Neural crest cell (in vitro differentiated cells): ENCODE measurements at places on chromosomes 1 and 21. TPM values are rescaled to one million over a fixed set of nuclear protein-coding genes. Genes with fewer than 3 reads are reported as not detected.
A peak's percentile ranks its signal among the peaks of the same experiment; 100 is the strongest.

DNA sequence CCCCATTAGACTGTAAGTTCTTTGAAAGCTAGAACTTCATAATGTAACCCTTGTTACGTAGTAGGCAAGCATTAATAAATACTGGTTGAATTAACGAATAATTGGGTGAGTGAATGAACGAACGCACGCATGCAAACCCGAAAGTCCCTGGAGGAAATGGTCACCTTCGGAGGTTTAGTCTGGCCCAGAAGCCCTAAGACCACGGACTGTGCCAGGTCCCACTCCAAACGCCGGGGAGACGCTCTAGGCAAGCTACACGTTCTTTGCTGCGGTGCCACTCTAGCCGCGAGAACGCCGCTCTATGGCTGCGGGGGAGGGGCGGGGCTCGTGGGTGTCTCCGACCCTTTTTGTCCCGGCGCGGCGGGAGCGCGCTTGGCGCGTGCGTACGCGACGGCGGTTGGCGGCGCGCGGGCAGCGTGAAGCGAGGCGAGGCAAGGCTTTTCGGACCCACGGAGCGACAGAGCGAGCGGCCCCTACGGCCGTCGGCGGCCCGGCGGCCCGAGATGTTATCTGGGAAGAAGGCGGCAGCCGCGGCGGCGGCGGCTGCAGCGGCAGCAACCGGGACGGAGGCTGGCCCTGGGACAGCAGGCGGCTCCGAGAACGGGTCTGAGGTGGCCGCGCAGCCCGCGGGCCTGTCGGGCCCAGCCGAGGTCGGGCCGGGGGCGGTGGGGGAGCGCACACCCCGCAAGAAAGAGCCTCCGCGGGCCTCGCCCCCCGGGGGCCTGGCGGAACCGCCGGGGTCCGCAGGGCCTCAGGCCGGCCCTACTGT is at the start of gene KDM1A:
TSS of gene KDM1A (plus strand) at position 375 of the 769 bp plus-strand sequence. CDS start at position 504, 129 bp downstream.
- peak; percentile 95 for DNase-seq

- DNase-seq: peak; percentile 48
These were observed 9.3 kb upstream of the SRARP start for GRCh38 chr1:15994590-15995351.

- no peak for DNase-seq
These were observed 123.9 kb upstream of the DUSP10 start for GRCh38 chr1:221865808-221866207.

DNA sequence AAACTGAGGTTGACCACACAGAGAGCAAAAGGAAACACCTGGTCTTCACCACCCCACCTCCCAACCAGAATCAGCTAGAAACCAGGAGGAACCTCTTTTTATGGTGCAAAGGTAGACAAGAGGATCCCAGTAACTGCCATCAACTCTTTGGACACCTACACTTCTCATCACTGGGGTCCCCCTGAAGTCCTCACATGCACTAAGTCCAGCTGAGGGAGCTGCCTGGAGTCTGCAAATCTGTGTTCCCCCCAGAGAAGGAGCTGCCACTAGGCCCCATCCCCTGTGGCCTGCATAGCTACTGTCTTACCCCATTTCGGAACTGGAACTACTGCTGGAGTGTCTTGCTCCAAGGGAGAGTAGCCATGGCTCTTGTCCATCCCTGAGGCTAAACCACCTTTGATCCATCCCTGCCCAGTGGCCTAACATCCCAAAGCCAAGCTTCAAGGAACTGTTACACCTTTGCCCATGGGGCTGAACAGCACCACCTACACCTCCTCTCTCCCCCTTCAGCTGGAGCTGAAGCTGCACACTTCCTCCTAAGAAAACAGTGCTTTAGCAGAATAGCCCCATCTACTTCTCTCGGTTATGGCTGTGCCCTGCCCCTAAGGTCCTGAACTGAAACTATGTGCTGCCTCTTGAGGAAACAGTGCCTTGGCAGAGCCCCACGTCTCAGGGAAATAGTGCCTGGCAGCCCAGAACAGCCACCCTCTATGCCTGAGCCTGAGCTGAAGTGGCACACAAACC is 85.4 kb upstream of the CD53 start:
- DNase-seq: no peak

GRCh38 chr1:97078872-97079271 is 357.3 kb downstream of the PTBP2 start:
- no peak for DNase-seq

GRCh38 chr1:56249234-56249633 is 330.1 kb downstream of the PLPP3 start:
- DNase-seq: no peak

DNA sequence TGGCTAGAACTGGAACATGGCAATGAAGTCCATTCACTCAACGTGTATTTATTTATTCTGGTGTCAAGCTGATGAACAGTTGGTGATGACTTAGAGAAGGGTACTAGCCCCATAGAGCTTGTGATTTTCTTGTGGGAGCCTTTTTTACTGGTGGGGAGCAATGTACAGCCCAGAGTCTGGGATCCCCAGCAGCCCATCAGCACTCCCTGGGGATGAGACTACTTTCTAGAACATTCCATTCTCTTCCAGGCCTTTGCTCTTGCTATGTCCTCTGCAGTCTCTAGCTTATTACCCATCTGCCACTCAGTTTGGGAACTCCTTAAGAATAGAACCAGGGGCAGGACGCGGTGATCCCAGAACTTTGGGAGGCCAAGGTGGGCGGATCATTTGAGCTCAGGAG is 11.6 kb downstream of the SLC2A1 start:
- DNase-seq: no peak

DCST1 gene
- total RNA-seq: not detected in 2 replicates

TDRD5 gene
- total RNA-seq: not detected in 2 replicates

- DNase-seq: no peak
These were observed 11.4 kb upstream of the PHLDA3 start for GRCh38 chr1:201480231-201481003.

- no peak for DNase-seq
These were observed 24.7 kb upstream of the LRP8 start for GRCh38 chr1:53352561-53352960.

S100A14 gene
- not detected in 2 replicates for total RNA-seq

GRCh38 chr1:230540421-230541155 is 101.7 kb upstream of the COG2 start:
- DNase-seq: no peak

RHBDL2 gene
- not detected in 2 replicates for total RNA-seq

DNA sequence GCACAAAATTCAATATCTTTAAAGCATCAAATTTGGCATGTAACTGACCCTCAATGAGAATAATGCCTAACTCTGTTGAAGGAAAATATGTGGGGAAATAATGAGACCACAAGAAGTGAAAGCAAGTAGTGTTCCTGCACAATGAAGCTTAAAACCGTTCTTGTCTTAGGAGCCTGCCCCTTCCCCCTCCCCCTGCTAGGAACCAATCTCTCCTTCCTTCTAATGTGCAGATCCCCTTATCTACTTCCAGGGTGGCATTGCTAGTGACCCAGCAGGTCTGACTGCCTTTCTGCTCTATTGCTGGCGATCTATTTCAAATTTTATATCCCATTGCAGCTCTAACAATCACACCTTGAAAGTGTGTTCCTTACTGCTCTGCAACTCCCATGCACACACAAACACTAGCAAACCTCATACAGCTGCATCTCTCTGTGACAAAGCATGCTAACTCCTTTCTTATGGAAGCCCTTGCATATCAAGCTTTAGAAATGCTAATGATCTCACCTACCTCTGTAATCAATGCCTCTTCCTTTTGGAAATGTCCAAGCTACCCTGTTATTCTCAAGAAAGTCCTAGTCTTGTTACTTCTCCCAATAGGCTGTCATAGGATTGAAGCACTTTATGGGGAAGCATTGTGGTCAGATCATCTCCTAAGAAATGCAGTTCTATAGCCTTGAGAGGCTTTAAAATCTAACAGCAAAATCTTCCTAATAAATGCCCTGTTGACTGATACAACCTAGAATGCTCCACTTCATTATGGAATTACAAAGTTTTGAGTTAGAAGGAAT is 26.5 kb downstream of the BCL9 start:
- DNase-seq: no peak

DNA sequence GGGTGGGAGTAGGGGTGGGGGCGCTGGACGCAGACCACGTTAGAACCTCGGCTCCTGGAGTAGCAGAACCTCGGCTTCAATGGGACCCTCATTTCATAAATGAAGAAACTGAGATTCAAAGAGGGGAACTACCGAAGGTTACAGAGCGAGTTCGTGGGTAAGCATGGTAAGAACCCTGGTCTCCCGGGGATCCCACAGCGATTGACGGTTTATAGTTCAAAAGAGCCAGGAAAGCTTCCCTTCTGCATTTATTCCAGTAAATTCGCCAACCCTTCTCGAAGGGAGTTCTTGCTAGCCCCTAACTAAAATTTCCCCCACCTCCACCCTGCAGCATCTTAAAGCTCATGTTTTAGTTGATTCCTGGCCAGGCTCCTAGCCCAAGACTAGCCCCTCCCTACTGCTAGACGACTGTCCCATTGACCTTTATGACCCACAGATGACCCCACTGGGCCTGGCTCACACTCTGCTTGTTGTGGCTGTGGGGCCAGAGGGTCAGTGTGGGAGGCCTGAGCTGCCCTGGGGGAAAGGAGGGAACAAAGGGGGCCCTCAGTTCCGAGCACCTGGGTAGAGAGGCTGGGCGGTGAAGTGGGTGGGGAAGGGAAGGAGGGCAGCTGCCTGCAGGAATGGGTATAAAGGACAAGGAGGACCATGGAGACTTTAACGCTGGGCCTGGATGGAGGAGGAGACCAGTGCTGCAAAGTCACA is 558 bp upstream of the KIF21B start:
- DNase-seq: peak; percentile 70

NDUFS5 gene
- 237 and 256 TPM in 2 replicates for total RNA-seq

GFI1 gene
- total RNA-seq: 0.11 and 0.16 TPM in 2 replicates

- DNase-seq: no peak
These were observed 432.1 kb upstream of the VAMP3 start for GRCh38 chr1:7339014-7339413.

DNA sequence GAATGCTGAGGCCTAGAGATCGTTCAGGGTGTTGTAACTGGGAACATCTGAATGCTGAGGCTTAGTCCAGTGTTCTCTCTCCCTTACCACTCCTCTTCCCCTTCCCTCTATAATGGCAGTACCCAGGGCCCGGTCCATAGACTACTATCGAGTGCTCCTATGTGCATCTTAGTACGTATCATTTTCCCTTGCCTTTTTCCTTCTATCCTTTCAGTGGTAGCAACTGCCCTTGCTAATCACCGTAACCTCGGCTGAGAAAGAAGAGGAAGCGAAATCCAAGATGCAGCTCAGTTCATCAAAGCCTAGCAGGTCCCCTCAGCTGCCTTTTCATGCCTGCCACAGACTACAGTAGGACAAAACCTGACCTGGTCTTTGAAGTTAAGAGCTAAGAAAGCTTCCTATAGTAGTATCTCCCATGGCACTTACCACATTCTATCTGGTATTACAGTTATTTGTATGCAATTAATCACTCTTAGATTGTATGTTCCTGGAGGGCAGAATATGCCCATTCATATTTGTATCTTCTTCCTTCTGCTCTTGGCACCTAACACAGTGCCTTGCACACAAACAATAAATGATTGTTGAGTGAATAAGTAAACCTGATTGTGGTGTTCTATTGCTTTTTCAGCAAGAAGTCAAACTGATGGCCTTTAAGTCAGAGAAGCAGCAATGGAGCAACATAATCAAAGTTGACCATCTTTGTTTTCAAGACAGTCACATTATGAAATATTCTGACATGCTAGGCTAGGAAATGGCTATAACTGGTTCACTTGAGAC is 22.4 kb downstream of the CNIH4 start:
- DNase-seq: no peak

GRCh38 chr1:153549741-153550397 is 811 bp upstream of the S100A3 start:
- DNase-seq: no peak

DNA sequence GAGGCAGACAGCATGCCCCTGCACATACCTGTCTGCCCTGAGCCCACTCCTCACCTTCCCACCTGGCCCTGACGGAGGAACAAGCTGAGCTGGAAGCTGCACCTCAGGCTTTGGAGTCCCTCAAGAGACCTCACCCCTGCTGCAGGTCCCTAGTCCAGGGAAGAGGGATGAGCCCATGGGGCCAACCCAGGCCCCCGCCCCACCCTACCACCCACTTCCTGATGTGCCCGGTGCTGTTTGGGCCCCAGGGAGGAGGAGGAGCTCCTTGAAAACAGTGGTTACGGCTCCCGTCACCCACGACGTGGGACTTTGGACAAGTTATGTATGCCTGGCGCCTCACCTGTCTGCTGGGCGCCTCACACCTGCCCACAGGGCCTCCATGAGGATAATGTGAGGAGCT is 250.2 kb downstream of the NPHP4 start:
- no peak for DNase-seq

MDM4 gene
- total RNA-seq: 92.5 and 98.2 TPM in 2 replicates

DNA sequence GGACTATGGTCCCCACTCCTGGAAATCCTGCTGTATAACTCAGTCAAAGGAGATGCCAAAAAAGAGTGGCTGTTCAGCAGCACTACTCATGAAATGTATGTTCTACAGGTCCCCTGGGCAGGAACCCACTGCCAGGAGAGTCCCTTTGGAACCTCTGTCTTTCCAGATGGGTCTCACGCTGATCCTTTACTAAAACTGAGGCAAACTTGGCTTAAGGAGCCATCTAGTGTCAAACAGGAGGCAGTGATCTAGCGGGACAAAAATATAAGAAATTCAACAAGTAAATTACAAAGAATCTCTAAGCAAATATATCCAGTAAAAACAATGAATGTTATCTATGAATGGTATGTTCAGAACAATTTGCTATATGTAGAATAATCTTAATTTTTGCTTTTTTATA is 80.5 kb upstream of the PRMT6 start:
- DNase-seq: no peak

GRCh38 chr1:201985355-201985754 is 2.9 kb downstream of the RNPEP start:
- no peak for DNase-seq

STPG1 gene
- 6.6 and 7.7 TPM in 2 replicates for total RNA-seq

GRCh38 chr21:31346256-31346821 is 2.3 kb upstream of the TIAM1 start:
- DNase-seq: no peak

DNA sequence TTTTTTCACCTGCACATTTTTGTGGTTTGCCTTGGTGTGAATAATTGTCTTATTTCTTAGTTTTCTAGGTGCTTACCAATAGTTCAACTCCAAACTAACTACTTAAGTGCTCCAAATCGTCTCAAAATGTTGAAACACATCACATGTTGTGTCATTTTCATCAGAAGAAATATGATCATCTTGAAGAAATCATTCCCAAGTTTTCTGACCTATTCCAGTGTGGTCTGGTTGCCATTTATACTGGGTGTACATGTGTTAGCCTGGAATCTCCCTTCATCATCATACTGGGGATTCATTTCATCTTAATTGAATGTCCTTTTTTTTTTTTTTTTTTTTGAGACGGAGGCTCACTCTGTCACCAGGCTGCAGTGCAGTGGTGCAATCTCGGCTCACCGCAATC is 67.0 kb downstream of the EIF2B3 start:
- no peak for DNase-seq

DNA sequence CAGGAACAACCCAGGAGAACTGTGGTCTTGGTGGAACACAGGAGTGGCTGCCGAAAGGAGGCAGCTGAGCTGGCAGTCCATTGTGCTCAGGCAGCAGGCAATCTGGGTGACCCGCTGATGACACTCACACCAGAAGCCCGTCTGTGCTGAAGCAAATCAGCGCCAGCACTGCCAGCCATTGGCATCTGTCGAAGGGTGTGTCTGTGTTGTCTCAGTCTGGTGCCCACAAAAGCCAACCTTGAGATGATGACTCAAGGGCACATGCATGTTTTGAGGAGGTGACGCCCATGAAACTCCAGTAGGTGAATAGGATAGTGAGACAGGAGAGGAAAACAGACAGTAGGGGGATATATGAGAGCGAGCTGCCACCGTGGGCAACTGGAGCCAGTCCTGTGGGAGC is 167.3 kb downstream of the KAZN start:
- DNase-seq: no peak
